ENCODE measurements at places on chromosomes 6 and 20.

GRCh38 chr6:7270320-7271204 lies 42.4 kb downstream of the SSR1 start:
- DNase-seq, result peak; percentile 59

DNA sequence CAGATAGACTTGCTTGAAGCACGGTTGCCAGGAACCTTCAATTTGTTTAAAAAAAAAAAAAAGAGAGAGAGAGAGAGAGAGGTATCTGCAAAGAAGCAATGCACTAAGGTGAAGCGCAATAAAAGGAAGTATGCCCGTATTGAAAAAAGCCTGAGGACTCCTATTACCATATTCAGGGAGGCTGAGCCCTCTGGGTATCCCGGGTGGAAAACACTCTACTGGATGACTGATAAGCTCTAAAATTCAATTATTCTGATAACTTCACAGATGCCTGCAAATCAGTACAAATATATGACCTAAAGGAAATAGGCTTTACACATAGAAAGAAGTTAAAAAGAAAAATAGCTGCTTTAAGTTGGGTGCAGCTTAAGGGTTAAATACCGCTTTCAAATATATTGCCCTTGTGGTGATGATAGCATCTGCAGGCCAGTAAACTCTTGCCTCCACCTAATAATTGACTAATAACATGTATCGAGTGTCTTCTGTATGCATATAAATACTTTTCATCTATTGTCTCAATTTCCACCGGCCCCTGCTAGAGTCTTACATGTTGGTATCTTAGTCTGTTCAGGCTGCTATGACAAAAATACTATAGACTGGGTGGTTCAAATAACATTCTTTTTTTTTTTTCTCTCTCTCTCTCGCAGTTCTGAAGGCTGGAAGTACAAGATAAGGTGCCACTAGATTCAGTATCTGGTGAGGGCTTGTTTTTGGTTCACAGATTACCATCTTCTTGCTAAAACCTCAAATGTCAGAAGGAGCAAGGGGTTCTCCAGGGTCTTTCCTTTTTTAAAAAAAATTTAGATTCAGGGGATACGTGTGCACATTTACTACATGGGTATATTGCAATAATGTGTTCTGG lies 187.4 kb upstream of the JARID2 start:
- no peak for DNase-seq

DNA sequence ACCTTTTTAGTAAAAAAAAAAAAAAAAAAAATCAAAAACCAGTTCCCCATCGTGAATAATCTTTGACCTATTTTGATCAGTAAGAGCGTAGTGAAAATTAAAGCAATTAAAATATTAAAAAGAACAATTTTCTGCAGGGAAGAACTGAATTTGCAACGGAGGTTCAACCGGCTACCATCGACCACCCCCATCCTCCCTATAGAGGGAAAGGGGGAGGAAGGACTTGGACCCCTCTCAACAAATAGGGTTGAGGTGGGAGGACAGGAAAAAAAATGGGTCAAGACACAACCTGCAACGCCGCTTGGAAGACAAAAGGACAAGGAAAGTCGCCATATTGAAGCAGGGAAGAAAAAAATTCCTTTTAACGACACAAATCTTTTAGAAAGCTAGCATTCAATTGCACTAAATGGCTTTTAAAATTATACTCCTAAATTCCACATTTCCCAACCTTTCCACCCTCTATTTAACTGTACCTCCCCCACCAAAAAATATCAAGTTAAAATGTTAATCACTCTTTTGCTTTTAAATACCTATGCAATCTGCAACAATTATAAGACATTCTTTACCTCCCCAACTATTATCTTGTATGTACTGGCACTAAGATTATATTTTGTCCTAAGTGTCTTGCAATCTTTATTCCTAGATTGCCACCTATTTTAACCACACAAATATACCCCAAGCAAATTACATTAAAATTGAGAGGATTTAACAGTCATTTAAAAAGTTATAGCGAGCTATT lies 1.7 kb downstream of the PPP1R10 start:
- DNase-seq, result peak; percentile 60

- DNase-seq, result no peak
Measured at GRCh38 chr20:63130658-63131577, 85.0 kb downstream of the YTHDF1 start.

GRCh38 chr20:2538356-2538755 lies 2.0 kb downstream of the TMC2 start:
- DNase-seq, result no peak
